Suppressor macrophage treated with lipopolysaccharide for 1 hour (primary cell): ENCODE measurements at places on chromosomes 12 and 14.

GRCh38 chr12:88052686-88053085, 23.5 kb upstream of the C12orf50 start:
- DNase-seq, result peak; percentile 15

DNA sequence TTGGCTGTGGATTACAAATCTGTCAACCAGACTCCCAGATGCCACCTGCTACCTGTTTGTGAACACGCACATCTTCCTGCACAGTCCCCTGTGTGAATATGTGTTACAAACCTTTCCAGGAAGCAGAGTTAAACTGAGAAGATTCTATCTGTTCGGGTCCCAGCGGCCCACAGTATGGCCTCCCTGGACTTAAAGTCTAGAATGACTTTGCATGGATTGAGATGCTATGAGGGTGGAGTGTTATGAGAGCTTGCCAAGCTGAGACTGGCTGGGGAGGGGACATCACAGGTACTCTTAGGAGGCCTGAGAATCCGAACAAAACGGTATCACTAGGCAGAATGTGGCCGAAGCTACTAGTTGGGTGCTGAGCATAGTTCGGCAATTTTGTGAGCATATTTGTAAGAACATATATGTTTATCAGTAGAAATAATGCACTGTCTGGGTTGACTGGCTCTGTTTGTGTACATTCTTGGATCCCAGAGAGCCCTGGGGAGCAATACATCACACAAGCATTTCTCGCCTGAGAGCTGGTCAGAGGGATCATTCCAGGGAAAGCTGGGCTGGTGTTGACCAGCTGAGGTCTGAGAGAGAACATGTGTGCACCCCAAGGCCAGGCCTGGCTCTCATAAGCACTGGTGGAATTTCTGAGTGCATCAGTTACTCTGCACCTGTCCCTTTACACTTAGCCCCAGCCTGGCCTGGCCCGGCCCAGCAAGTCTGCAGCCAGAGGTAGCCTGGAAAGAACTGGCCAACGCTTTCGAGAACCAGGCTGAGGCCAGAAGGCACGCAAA, 29.8 kb upstream of the LTBP2 start:
- DNase-seq, result no peak

DNA sequence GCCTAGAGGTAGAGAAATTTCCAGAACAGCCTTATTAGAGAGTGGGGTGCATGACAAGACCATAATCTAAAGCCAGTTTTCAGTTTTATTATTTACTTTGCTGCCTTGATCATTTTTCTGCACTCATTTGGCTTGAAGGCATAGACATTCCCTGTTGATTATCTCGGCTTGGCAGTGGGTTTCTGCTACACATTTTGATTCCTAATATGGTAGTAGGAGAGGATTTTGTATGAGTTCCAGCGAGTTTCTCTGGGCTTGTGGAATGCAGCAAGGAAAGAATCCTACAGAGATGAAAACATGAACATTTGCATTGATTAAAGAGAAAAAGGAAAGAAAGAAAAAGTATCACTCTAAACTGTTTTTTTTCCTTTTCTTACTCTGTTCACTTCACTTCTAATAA, 281.2 kb downstream of the PAWR start:
- no peak for DNase-seq

- no peak for DNase-seq
These were observed 362.6 kb downstream of the TMEM121 start for GRCh38 chr14:105888784-105889665.
